ENCODE measurements at places on chromosomes 5 and 9. TPM values are rescaled to one million over a fixed set of nuclear protein-coding genes. Genes with fewer than 3 reads are reported as not detected.

GRCh38 chr9:109085510-109085909, 34.2 kb downstream of the TMEM245 start:
- DNase-seq = no peak

Gene TNPO1
- total RNA-seq = 98.3 TPM

- DNase-seq = no peak
Measured at GRCh38 chr9:99135456-99135855, 30.5 kb downstream of the TGFBR1 start.

GRCh38 chr5:105573575-105573974, 2011.0 kb upstream of the NUDT12 start:
- DNase-seq = no peak

GRCh38 chr5:132764051-132764450, 13.0 kb downstream of the SEPTIN8 start:
- no peak for DNase-seq

DNA sequence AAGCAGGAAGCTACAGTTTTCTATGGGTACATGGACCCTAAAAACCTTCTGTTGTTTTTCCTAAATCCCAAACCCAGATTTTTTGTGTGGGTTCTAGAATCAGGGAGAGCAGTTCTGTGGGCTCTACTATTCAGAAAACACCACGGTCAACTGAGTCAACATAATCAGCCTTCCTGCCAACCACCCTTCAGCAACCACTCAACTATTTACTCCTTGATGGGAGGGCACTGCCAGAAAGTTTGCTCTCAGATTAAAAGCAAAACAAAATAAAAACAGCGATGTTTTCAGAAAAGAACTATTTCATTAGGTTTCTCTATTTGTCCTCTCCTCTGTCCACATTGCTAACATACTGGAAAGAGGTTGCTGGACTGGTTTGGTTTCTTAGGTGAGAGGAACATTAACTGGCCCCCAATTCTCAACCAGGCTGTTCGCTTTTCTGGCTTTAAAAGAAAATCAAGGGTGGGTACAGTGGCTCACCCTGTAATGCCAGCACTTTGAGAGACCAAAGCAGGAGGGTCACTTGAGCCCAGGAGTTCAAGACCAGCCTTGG, 72.3 kb downstream of the GCNT1 start:
- no peak for DNase-seq

Measured in sciatic nerve (tissue), 2 donors.